ENCODE measurements at places on chromosomes 2 and 18.

- DNase-seq, result no peak
Observed at GRCh38 chr18:57772387-57772799, 30.7 kb downstream of the ATP8B1 start.

DNA sequence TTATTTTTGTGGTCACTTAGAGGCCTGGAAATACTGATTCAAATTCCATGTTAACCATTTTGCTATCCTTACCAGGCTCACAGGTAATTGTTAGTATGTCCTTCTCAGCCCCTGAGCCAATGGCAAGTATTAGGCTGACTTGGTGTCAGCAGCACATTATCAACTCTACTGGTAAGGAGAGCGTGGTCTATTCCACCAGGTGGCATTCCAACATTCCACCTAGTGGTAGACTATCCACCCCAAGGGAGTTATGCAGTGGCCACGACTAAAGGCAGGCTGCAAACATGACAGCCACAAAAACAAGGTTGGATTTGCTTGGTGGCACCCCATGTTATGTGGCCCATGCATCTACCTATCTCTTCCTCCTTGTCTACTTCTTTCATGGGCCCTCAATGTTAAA, 31.8 kb upstream of the GCC2 start:
- DNase-seq, result no peak

DNA sequence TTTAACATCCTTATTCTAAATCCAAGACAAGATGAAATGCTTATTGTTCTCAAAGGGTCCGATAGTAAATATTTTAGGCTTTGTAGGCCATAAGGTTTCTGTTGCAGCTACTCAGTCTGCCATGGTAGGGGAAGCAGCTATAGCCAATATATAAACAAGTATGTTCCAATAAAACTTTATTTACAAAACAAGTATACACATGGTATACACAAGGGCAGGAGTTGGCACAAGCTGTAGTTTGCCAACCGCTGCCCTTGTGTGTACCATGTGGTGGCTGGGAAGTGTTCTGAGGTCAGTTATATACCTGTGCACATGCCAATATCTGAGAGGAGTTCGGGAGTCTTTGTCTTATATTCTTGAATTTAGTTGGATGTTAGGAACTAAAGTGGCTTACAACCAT, 126.0 kb upstream of the DNMT3A start:
- DNase-seq, result no peak

GRCh38 chr2:7437141-7437540, 519.9 kb downstream of the RNF144A start:
- DNase-seq, result no peak

DNA sequence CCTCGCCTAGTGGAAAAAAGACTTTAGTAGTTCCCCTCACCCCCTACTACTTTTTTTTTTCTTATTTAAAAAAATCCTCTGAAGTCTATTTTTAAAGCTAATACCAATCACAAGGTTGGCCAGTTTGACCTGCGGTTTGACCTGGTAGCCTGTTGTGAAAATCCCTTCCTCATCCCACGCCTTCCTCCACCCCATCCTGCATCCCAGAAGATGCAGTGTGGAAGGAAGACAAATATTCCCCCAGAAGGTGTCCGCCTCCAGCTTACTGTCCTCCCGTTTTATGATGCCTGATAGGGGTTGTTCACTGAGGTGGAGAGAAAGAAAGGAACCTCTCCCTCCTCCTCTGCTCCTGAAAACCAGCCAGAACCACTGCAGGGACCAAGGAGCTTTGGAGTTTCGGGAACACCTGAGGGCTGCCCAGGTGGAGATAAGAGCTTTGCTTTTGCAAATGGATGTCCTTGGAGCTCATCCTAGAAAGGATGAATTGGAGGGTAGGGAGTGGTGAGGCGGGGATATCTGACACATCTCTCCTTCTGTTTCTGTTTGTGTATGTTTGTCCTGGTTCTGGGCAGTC, 909 bp downstream of the ATP6V1C2 start:
- DNase-seq, result no peak

- no peak for DNase-seq
Observed at GRCh38 chr2:220660277-220661145, 911.6 kb downstream of the EPHA4 start.

Measured in DND-41 (cell line).